Central memory CD8-positive, alpha-beta T cell (primary cell): ENCODE measurements at places on chromosomes 4 and X.

DNA sequence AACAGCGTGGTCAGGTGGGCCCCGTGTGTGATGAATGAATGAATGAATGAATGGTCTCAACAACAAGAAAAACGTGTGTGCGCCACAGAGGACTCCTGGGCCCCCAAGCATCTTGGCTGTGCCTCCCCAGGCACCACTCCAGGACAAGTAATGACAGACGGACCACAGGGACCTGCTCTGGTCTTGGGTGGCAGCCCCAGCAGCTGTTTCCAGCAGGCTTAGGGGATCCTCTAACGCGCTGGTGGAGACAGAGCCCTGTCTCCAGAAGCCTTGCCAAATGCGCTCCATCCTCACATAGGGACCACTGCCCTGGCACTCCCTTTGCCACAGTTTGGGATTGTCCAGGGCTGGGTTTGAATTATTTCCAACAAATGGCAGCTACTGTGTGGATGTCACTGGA, 39.1 kb downstream of the PSAPL1 start:
- DNase-seq, result no peak

- no peak for DNase-seq
These were observed 1.4 kb downstream of the MID1 start for GRCh38 chrX:10618961-10619360.

GRCh38 chr4:25110527-25111329, 49.5 kb downstream of the SEPSECS start:
- no peak for DNase-seq

DNA sequence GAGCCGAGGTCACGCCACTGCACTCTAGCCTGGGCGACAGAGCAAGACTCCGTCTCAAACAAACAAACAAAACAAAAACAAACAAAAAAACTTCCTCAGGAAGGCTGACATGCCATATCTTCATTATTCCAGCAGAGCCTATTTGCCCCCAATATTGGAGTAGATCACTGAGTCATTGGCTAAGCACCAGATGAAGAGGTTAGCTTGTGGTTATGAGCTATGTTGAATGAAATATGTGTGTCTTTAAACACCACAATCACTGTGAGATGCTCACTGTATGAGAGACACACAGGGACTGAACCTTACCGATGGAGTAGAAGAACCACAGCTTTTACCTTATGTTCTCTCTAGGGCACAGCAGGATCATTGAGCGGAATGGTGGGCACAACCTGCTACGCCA, 122.1 kb upstream of the EOLA2 start:
- DNase-seq, result no peak

DNA sequence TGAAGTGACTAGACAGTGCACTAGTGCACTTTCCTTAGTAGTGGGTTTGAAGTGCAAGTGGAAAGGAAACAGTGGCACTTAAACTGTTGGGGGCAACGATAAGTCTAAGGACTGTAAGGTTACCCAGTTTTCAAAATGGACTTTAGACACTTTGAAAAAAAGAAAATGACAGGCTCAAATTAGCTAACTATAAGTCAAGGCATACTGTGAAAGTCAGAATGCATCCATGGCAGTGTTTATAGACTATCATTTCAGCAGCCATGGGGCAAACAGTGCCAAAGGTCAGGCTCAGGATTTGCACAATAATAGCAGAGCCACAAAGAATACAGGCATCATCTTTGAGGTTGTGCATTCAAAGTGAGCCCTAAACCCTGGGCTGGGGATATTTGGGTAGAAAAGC, 104.4 kb downstream of the CXCL13 start:
- no peak for DNase-seq

DNA sequence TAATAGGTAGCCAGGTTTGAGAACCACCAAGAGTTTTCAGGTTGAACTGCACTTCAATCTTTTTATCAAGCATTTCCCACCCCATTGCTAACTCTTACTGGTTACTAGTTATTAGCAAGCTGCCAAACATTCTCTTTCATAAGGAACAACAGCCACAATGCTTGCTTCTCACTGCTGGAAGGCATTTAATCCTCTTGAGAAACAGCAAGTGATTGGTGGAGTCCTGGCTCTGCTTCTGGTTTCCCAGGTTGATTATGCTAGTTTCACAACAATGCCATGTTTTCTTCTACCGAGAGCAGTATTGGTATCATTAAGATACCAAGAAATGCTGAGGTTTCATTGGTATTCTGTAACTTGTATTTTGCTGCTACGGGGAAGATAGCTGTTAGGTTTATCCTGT, 32.2 kb upstream of the TXLNG start:
- no peak for DNase-seq

DNA sequence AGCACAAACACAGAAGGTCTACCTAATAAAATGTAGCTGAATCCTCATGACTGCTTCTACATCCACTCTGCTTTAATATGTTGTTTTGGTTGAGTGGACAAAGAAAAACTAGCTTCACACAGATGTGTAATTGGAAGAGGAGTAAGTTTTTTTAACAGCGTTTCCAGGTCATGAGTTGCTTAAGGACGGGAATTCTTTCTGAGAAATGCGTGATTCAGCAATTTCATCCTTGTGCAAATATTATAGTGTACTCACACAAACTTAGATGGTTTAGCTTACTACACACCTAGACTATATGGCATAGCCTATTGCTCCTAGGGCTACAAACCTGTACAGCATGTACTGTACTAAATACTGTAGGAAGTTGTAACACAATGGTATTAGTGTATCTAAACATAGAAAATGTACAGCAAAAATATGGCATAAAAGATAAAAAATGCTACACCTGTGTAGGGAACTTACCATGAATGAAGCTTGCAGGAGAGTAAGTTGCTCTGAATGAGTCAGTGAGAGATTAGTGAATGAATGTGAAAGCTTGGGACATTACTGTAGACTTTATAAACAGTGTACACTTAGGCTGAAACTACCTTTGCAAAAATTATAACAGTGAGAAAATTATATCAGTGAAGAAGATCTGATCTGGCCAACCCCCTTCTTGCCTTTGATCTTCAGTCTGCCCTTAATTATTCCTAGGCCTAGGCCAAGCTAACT, 70.8 kb upstream of the IL15 start:
- no peak for DNase-seq

DNA sequence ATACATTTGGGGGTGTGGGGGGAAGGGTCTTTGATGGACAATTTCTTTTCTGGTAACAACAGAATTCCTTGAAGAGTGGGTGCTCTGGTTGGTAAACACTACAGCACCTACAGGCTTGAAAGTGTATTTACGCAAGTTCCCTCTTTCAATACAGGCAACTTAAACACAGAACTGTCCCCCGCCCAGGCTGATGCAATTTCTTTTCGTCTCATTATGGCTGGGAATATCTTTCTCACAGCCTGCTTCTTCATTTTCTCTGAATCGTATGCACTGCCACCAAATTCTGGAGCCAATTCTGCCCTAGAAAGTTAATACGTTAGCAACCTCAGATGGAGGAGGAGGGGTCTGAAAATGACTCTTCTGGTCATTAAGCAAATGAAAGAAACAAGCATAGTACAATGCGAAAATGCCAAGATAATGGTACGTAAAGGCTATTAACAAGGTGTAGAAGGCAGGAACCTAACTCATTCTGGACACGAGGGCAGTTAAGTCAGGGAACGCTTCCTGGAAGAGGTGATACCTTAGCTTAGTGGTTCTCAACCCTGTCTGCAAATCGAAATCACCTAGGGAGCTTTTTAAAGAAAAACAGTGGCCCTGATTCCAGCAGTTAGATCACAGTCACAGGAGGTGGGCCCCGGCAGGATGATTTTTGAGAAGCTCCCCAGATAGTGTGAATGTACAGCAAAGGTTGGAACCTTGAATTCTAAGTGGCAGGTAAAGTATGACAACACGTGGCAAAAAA, 1.0 kb downstream of the AGA start:
- DNase-seq, result no peak

DNA sequence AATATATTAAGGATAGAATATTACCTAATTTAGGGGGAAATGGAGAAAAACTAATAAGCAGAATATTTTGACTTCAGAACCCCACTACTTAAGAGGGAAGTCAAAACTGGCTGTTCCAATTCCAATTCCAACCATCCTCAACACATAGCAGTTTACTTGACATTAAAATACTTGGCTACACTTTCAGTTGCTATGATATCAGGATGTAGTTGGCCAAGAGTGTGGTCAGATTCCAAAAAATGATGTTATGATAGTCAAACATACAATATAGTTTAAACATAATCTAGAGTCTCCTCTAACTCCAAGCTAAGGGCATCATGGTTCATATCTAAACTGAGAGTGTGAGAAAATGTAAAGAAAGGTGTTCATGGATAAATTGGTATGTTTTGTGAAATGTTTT, 16.5 kb upstream of the SMIM14 start:
- no peak for DNase-seq

DNA sequence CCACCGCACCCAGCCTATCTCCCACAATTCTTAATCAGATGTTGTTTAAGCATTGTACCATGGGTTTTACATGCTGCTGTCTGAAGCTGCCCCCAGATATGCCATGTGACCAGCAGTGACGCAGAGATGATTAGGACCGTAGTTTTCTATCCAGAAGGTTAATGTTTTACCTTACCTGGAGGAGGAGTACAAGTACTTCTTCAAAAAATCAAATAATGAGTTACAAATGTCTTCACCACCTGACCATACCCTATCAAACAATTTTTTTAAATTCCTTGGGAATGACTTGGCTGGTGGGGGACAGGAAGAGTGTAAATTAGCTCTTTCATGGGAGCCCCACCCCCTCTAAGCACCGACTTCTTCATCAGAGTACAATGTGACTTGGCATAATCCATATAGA, 16.2 kb upstream of the SGMS2 start:
- no peak for DNase-seq

GRCh38 chr4:112423591-112423990, 92.4 kb downstream of the NEUROG2 start:
- no peak for DNase-seq

DNA sequence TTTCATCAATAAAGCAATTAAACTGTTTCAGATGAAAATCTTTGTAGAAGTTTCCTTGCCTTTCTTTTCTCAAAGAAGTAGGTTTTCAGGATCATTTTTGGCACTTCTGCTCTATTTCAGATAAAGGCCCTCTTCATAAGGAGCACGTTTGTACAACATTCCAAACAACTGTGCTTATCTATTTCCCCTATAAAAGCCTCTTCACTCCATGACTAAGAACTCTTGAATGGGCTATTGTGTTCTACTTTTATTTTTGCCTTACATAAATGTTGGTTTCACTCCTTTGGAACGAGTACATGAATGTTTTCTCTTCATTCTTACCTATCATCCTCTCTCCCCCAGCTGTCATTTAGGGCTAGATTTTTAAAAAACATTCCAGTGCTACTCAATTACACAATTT, 288.0 kb upstream of the PPP1R2C start:
- DNase-seq, result no peak

GRCh38 chrX:107227780-107228485, 21.5 kb downstream of the DNAAF6 start:
- no peak for DNase-seq

DNA sequence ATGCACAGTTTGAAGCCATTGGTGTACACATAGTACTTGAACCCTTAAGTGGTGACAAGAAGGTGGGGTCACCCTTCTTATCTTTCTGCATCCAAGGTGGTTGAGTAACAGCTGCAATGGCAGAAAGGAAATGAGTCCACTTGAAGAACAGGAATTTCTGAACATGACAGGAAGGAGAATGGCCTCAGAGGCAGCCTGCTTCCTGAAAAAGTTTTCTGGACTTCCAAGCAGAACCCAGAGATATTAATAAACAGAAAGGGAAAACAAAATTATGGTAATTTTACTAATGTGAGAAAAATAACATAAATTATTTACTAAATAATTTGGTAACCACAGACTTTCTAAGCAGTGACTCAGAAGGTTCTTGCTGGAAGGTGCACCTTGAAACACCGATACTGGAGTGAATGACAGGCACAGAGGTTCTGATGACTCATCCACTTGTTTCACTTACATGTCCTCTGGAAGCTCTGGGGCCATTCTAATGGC, 119.9 kb upstream of the HS3ST1 start:
- DNase-seq, result no peak

DNA sequence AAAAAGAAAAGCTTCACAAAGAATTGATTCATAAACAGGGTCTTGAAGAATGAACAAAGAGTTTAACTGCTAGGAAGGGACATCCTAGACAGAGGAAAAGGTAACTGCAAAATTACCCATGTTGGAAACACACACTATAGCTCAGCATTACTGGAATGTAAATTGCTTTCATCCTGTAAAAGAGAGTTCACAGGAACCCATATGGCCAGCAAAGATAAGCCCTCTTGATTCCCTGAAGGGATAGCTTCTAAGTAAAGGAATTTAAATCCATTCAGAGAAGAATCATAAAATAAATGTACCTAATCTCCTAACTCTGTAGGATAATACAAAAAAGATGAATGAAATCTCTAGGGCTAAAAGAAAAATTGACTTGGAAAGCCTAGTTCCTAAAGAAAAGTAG, 107.1 kb upstream of the INTU start:
- DNase-seq, result no peak

DNA sequence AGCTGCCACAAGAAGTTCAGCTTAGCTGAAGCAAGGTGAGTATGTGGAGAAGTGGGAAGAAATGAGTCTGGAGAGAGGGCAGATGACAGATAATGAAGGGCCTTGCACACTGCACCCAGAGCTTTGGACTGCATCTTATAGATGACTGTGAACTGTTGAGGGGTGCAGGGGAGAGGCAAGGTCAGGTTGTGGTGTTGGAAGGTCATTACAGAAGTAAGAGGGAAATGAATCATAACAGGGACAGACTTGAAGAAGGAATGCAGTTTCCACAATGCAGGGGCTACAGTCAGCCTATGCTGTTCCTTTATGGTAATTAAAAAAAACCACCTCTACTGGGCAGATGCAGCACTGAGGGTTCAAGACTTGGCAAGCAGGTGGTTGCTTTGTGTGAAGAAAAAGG, 4.8 kb upstream of the IGFBP7 start:
- no peak for DNase-seq

DNA sequence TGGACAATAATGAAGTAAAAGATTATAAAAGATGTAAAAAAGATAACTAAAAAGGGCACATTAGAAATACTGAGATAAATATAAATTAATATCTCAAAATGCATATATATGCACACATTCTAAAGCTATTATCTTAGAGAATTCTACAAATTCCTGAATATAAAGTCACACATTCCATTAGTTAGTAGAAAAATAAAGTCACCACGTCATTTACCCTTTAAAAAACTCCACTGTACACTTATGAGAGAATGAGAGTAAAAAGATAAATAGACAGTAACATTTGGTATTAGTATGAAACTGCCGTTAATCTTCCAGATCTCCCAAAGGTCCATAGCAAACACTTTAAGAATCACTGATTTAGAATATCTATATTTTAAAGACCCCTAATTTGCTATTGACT, 67.2 kb upstream of the IL15 start:
- DNase-seq, result no peak

- no peak for DNase-seq
These were observed 136.5 kb upstream of the NKX1-1 start for GRCh38 chr4:1542516-1543320.

- no peak for DNase-seq
These were observed 1849.2 kb downstream of the STIM2 start for GRCh38 chr4:28709891-28710290.

DNA sequence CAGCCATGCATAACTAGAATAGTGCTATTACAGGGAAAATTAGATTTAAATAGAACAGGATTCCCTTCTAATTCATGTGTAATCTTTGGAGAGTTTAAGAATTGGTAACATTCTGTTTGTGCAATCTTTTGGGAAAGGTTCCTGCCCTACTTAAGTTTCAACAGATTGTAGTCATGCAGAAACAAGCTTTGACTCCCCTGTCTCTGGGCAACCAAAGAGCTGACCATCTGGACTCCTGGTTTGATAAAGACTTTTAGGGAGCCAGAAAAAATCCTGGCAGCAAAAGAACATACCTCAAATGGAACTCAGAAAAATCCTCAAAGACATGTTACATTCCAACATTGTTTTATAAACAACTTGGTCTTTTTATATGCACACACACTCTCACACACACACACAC, 191.1 kb upstream of the NEIL3 start:
- DNase-seq, result no peak

GRCh38 chrX:10512741-10513140, 107.6 kb downstream of the MID1 start:
- no peak for DNase-seq
